ENCODE measurements at places on chromosomes 4 and X.

- DNase-seq, result no peak
Measured at GRCh38 chrX:10811111-10811510, 190.7 kb upstream of the MID1 start.

DNA sequence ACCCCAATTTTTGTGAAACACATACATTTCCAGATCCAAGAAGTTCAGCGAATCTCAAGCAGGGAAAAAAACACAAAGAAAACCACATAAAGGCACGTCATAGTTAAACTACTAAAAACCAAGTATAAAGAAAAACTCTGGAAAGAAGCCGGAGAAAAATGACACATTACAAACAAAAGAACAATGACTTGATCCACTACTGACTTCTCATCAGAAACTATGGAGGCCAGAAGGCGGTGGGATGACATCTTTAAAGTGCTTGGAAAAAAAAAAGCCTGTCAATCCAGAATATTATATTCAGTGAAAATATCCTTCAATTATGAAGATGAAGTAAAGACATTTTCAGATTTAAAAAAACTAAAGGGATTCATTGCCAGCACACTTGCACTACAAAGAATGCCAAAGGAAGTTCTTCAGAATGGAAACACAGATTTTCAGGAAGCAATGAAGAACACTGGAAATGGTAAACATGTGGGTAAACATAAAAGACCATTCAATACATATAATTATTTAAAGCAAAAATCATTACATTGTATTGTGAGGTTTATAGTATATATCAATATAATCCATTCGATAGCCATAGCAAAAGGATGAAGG lies 32.6 kb upstream of the PPP2R2C start:
- DNase-seq, result no peak

- no peak for DNase-seq
Measured at GRCh38 chrX:10040961-10041360, 73.8 kb downstream of the CLDN34 start.

DNA sequence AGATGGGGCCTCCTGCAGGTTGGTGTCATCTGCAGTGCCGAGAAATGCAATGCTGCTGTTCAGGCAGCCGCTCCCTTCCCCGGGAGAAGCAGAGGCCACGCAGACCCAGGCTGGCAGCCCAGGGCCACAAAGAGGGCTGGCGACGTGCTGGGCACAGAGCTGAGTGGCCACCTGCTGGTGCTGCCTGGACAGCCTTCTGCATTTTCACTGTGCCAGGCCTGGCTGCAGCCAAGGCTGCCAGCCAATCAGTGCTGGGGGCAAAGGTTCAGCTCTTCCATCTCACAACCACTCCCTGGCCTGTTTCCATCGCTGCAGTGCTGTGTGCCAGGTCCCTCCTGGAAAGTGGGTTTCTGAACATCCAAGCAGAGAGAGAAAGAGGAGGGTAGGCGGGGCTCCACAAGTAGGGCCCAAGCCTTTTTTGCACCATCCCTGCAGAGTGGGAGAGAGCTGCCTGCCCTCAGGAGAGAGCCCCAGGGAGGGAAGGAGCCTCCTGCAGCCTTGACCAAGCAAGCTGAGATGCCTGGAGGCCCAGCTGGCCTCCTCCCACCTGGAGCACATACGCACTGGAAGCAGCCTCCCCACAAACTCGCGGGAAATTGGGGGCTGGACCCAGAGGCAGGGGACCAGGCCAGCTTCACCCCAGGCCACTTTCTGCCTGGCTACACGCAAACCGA lies 20.1 kb downstream of the ADRA2C start:
- DNase-seq, result no peak

GRCh38 chrX:2517055-2517454 lies 16.3 kb upstream of the DHRSX start:
- no peak for DNase-seq

- DNase-seq, result no peak
Measured at GRCh38 chrX:20140420-20140819, 1.2 kb downstream of the EIF1AX start.

DNA sequence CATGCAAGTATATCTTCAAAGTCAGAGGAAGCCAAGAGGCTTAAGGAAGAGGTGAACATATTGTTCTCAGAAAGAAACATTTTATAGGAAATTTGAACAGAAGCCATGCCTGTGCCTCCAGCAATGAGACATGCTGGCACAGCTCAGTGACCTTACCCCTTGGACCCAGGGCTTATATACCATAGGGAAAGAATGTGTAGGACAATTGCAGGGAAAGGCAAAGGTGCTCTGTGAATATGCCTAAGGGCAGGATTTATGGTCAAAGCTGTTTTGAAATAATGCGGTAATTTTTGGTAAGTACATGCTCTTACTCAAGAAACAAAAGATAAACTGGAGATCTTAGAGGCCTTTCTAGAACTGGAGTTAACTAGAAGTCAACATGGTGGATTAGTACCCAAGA lies 568.8 kb downstream of the GRID2 start:
- DNase-seq, result no peak

- DNase-seq, result no peak
Measured at GRCh38 chrX:38627683-38628082, 66.3 kb downstream of the TSPAN7 start.

DNA sequence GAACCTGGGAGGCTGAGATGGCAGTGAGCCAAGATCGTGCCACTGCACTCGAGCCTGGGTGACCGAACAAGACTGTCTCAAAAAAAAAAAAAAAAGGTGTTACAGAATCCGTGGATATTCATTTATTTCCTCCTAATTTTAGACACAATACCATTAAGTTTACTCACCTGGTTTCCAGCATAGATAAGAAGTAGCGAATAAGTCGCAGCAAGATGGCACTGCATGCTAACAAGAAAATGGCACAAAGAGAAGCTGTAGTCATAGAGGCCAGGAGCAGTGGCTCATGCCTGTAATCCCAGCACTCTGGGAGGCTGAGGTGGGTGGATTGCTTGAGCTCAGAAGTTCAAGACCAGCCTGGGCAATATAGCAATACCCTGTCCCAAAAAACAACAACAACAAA lies 17.0 kb upstream of the MOB1B start:
- no peak for DNase-seq

DNA sequence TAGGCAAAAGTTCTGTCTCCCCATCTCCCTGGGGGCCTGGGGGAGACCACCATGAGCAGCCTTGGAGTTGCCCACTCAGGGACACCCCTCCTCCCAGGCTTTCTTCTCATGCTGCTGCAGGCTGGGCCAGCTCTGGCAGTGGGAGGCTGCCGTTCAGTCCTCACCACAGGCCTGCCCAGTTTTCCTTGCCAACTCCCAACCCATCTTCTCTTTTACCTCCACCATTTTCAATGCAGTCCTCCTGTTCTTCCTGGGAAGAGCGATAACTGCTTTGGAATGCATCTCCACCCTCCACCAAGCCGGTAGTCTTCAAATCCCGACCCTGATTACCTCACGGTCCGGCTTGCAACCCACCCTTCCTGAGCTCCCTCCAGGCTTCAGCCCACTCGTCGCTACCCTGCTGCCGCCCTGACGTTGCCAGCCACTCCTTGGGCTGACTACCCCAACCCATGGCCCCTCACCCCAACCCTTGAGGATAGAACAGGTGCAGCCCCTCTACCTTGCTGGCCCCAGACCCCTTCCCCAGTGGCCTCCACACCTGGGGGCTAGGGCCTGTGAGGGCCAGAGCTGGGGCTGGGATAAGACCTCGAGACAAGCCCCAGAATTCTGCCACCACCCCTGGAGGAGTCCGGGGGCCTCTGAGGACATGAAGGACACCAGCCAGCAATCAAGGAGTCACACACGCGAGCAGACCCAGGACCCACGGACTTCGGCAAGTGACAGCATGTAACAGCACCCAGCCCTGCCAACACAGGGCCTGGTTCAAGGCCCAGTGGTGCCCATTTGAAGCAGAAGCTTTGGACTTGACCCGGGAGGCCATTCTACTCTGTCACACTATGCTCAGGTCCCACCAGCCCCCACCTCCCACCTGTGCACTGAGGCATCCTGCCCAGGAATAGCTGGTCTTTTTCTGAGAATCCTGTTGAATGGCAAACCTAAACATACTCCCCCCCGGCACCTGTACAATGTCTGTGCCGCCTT lies 9.2 kb downstream of the WDR1 start:
- no peak for DNase-seq

GRCh38 chr4:51895158-51895557 lies 52.2 kb downstream of the DCUN1D4 start:
- no peak for DNase-seq

DNA sequence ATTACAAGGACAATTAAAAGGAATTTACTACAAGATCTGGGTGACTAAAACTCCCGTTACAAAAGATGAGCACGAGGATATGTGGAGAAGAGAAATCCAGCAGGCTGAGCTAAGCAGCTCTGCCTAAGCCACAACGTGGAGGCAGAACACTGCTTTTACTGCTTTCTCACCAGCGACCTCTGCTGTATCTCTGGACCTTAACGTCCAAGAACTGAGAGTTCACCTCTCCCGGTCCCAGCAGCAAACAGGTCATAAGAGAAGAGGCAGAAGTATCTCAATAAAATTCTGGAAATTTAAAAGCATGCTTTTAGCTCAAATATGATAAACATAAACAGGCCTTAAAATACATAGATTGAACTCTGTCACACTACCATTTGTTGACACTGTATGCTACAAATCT lies 81.0 kb downstream of the ADGRA3 start:
- DNase-seq, result no peak

DNA sequence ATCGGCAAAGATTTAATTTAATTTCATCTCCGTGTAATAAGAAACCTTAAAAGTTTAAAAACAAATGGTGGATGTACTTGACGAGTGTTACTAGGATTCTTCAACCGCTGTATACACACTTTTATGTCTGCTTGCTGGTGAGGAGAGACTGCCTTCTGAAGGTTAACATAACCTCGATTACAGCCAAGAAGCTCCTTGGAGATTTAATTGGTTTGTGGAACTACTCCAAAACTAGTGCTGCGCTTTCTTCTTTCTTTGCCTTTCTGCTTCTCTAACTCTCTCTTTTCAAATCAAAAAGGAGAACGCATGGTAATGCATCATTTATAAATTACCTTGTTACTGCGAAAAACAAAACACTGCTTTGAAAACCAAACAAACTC lies 109.0 kb downstream of the ANTXR2 start:
- DNase-seq, result no peak

DNA sequence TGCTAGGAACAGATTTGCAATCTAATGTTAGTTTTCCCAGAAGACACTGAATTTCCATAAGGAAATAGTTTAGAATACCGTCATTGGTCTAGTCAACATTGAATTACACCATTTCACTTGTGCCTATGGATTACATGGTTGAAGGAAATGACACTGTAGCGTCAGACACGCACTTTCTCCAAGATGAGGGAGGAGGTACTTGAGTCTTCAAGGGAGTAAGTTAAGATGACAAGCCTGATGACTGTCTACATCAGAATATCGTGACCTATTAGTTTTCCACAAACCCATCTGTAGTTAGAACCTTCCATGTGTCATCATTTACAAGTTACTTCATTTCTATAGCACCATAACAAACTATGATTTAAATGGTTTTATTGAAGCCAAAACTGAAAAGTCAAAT lies 153.7 kb downstream of the AMELX start:
- DNase-seq, result no peak

GRCh38 chr4:1122505-1122904 lies 9.1 kb upstream of the RNF212 start:
- no peak for DNase-seq

- no peak for DNase-seq
Measured at GRCh38 chr4:131644619-131645018, 1504.5 kb upstream of the PCDH10 start.

- no peak for DNase-seq
Measured at GRCh38 chr4:146632770-146633470, 5.8 kb upstream of the POU4F2 start.

DNA sequence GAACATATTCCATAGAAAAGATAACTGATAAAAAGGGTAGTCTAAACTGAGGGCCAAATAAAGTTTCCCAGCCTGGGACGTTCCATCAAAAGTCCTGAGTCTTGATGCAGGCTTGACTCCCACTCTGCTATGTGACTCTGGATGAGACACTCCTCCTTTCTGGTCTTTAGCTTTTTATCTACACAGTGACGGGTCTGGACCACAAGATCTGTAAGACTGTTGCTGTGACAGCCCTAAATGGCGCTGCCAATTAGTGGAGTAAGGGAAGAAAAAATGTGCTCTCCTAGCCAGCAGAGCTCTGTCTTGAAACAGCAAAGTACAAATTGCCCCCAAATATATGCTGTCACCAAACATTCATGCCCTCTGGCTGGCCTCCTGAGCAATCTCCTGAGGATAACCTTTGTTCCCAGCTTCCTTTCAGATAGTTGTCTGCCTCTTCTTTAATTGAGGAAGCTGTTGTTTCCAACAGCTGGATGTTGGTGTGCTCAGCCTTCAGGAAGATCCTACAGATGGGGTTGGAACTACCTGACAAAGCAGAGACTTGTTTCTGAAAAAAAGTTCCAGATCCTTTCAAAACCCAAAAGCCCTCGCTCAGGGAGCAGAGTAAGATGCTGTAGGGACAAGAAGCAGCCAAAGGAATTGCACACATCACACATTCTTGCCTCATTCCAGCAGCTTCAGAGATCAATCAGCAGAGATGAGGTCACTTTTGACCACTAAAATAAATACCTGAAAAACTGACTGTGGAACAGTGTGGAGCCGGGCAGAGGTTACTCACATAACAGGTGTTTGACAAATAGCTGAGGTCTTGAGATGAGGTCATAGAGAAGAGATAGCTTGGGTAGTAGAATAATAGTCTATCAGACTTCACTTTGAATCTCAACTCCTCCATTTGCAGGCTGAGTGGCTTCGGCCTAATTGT lies 383.4 kb upstream of the FGF13 start:
- no peak for DNase-seq
